K562 (cell line): ENCODE measurements at places on chromosomes 7 and 10.
A peak's percentile ranks its signal among the peaks of the same experiment; 100 is the strongest.

- no peaks in the 10 kb centered on the region for H3K36me3 ChIP-seq
- no peaks in the 10 kb centered on the region for H3K27me3 ChIP-seq
- DNase-seq, result no peak
- no peaks in the 10 kb centered on the region for H3K4me1 ChIP-seq
- no peak overlapping the region for H3K4me3 ChIP-seq
Observed at GRCh38 chr10:123835575-123835974, 56.0 kb downstream of the CPXM2 start.

GRCh38 chr10:16944402-16944801, 127.2 kb upstream of the RSU1 start:
- no peak overlapping the region for H3K4me3 ChIP-seq
- H3K4me1 ChIP-seq, result peaks cover 7% of the 10 kb centered on the region; the same call in 2 of the 3 replicates
- DNase-seq, result no peak
- no peak overlapping the region for H3K27ac ChIP-seq

DNA sequence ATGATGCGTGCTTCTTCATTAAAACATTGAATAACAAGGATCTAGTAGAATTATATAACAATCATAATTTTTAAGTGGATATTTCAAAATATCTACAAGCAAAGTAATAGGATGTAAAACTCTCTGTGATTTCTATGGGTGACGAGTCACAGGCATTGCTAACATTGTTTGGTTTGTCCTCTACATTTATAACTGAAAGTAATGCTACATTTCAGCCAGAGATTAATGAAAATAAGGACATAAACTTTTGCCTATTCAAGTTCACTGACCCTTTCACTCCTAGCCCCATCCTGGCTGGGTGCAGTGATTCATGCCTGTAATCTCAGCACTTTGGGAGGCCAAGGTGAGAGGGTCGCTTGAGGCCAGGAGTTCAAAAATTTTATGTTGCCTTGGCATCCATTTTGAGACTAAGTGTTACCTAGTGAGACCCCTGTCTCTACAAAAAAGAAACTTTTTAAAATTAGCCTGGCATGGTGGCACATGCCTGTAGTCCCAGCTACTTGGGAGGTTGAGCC, 38.4 kb upstream of the HSPA12A start:
- no peak overlapping the region for H3K27ac ChIP-seq
- H3K36me3 ChIP-seq, result no peaks in the 10 kb centered on the region
- H3K4me3 ChIP-seq, result no peak overlapping the region
- no peak for DNase-seq
- no peaks in the 10 kb centered on the region for H3K4me1 ChIP-seq

DNA sequence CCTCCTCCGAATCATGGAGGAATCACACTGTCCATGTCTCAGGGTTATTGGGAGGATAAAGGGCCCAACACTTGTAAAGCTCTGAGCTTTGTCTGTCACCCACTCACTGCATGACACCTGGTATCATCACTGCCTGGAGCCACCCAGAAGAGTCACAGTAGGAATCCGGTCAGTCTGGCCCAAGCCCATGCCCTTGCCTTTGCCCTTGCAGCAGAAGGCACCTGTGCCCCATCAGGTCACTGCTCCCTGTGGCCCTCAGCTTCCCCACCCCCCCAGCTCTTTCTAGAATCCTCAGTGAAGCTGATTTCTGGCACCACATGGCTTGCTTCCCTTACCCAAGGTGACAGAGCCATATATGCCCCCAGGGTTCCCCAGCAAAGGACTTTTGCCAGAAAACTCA, 14.4 kb downstream of the LDB3 start:
- H3K36me3 ChIP-seq, result no peaks in the 10 kb centered on the region
- peaks cover 29% of the 10 kb centered on the region for H3K27me3 ChIP-seq
- H3K4me3 ChIP-seq, result no peak overlapping the region
- H3K4me1 ChIP-seq, result peaks cover 38% of the 10 kb centered on the region
- H3K27ac ChIP-seq, result no peak overlapping the region

DNA sequence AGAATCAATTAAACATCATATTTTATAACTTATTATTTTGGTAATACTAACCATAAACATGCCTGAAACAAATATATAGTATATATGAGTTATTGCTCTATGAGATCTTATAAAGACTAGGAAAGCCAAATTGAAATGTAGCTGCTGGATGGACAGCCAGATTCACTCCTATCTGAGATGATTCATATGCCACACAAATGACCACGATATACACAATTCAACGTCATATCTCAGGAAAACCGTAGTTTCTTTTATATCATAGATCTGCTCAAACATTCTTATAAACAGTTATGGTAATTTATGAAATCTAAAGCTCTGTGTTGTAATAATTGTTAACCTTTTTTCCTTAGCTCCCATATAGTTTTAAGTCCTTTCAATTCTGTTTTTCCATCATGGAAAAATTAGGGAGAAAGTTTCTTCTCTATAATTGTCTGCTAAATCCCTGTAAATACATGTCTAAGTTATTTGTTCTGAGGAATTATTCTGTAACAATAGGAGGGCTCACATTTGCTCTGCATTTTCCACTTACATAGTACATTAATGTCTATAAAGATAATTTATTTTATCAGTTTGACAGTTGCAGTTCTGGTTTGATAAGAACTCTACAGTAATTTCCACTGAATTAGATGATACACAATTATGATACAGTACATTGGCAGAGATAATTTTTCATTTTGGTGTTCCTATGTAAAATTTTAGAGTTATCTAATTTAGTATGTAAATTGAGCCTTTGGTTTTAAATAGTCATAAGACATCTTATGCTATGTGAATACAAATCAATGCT, 42.7 kb downstream of the GNAT3 start:
- H3K36me3 ChIP-seq, result no peaks in the 10 kb centered on the region
- no peak overlapping the region for H3K27ac ChIP-seq
- no peaks in the 10 kb centered on the region for H3K4me1 ChIP-seq
- no peak for DNase-seq

GRCh38 chr10:29888321-29888720, 171.1 kb downstream of the JCAD start:
- DNase-seq, result no peak
- no peaks in the 10 kb centered on the region for H3K36me3 ChIP-seq
- H3K27me3 ChIP-seq, result no peaks in the 10 kb centered on the region
- no peak overlapping the region for H3K27ac ChIP-seq
- no peak overlapping the region for H3K4me3 ChIP-seq
- H3K4me1 ChIP-seq, result no peaks in the 10 kb centered on the region

DNA sequence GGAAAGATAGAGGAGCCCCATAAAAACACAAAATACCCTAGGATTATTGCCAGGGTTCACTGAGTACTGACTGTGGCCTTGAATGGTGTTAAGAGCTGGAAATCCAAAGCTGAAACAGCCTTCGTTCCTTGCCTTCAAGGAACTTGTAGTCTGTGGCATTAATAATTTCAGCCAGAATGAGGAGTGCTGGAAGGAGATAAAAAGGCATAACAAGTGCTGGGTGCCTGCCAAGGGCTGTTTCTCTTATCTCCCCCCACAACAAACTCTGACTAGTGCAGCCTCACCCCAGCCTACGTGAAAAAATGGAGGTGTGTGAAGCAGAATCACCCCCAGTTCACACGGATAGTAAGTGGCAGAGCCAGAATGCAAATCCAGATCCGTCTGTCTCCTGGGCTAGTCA, 199.1 kb upstream of the LYZL2 start:
- no peak for DNase-seq
- H3K27me3 ChIP-seq, result peaks cover 27% of the 10 kb centered on the region
- no peak overlapping the region for H3K27ac ChIP-seq
- H3K36me3 ChIP-seq, result no peaks in the 10 kb centered on the region
- peaks cover 5% of the 10 kb centered on the region; the same call in 2 of the 3 replicates for H3K4me1 ChIP-seq
- H3K4me3 ChIP-seq, result no peak overlapping the region

GRCh38 chr10:114044247-114045135, 825 bp downstream of the ADRB1 start:
- DNase-seq, result no peak
- H3K4me1 ChIP-seq, result peaks cover 4% of the 10 kb centered on the region; the same call in 1 of the 2 replicates
- no peak overlapping the region for H3K27ac ChIP-seq
- no peaks in the 10 kb centered on the region for H3K36me3 ChIP-seq

GRCh38 chr7:30157204-30157603, 22.4 kb downstream of the MTURN start:
- H3K27me3 ChIP-seq, result no peaks in the 10 kb centered on the region
- no peak for DNase-seq
- H3K4me1 ChIP-seq, result peaks cover 39% of the 10 kb centered on the region; the same call in 2 of the 3 replicates
- H3K4me3 ChIP-seq, result no peak overlapping the region

DNA sequence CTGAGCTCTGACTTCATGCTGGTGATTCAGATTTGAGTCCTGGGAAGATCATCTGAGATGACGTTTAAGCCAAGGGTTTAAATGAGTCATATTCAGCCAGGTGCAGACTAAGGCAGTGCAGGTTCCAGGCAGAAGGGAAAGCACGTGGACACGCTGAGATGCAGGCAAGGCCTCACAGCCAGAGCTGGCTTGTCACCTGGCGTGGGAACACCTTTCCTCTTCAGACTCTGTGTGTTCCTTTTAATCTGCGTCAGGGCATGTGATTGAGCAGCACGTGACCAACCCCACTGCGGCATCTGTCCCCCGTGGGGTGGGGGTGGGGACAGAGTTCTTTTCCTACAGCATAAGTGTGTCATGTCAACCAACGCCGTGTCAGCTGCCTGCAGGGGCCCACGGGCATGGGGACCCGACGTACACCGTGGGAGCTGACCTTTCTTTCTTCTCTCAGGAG, 10.7 kb upstream of the IDI2 start:
- H3K4me1 ChIP-seq, result 0 out of 3 replicates have a peak, but pooled peaks cover 2% of the 10 kb centered on the region
- H3K4me3 ChIP-seq, result no peak overlapping the region
- no peaks in the 10 kb centered on the region for H3K27me3 ChIP-seq
- DNase-seq, result no peak

DNA sequence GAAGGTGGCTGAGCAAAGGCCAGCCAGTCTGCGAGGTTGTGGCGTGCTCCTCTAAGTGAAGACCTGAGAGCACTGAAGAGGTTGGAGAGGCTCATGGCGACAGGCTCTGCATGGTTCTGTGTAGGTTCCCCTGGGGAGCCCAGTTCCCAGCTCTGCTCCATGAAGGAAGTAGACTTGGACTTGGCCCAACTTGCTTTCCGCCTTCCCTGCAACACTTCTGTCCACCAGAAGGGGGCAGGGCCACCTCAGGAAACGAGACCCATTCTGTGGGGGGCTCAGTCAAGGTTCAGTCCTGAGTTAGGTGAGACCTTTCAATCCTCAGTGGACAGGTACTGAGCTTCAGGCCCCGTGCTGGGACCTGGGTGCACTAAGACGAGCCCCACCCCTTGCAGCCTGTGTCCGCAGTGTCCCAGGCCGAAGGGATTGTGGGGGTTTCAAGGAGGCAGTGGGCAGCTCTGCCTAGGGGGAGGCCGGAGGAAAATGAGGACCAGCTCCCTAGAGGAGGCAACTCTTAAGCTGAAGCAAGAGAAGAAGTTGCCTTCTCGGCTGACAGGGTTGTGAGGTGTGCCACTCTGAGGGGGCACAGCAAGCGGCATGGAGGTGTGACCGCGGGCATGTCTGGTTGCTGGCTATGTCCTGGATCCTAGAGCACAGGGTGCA, 15.0 kb upstream of the PCBD1 start:
- peaks cover 5% of the 10 kb centered on the region for H3K4me1 ChIP-seq
- DNase-seq, result peak; percentile 73
- no peak overlapping the region for H3K4me3 ChIP-seq
- peaks cover 49% of the 10 kb centered on the region for H3K27me3 ChIP-seq
- no peaks in the 10 kb centered on the region for H3K36me3 ChIP-seq
- H3K27ac ChIP-seq, result no peak overlapping the region

DNA sequence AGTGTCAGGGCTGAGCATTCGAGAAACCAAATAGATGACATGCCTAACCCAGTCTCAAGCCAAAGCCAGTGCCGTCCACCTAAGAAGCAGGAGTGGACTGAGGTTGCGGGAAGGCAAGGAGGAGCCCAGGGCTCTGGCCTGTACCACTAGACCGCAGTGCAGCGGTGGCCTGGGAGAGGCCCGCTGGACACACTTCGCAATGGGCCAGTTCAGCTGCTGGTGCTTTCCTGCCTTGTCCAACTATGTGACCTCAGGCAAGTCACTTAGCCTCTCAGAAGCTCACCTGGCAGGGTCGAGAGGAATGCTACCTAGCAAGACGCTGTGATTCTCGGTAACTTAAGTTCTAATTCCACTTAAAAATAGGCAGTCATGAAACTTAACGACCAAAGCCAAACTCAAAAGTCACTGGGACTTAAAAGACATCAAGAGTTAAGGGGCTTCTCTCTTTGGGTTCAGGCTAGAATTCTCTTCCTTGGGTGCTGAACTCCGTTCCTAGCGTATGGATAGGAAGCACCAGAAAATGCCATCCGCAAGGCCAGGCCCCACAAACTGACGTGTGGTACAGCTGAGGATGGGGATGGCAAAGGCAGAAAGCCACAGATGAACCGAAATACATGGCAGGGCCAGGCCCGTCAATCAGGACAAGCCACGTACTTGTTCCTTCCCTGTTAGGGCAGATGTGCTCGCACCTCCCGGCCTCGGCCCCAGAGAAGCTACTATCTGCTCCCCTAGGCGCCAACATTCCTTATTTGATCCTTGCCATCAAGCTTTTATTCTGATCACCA, 34.2 kb downstream of the CTBP2 start:
- H3K4me3 ChIP-seq, result no peak overlapping the region
- H3K27ac ChIP-seq, result no peak overlapping the region
- DNase-seq, result no peak
- peaks cover 45% of the 10 kb centered on the region; the same call in 2 of the 3 replicates for H3K36me3 ChIP-seq
- peaks cover 8% of the 10 kb centered on the region; the same call in 1 of the 3 replicates for H3K4me1 ChIP-seq

GRCh38 chr7:21013765-21014539, 227.3 kb upstream of the SP8 start:
- no peaks in the 10 kb centered on the region for H3K27me3 ChIP-seq
- no peaks in the 10 kb centered on the region for H3K36me3 ChIP-seq
- no peak for DNase-seq
- H3K4me3 ChIP-seq, result no peak overlapping the region
- H3K27ac ChIP-seq, result no peak overlapping the region
- H3K4me1 ChIP-seq, result no peaks in the 10 kb centered on the region

- H3K27me3 ChIP-seq, result peaks cover 54% of the 10 kb centered on the region
- H3K27ac ChIP-seq, result no peak overlapping the region
- H3K36me3 ChIP-seq, result no peaks in the 10 kb centered on the region
- no peak for DNase-seq
- H3K4me1 ChIP-seq, result 0 out of 2 replicates have a peak, but pooled peaks cover 3% of the 10 kb centered on the region
Observed at GRCh38 chr7:157537056-157537455, 200.3 kb downstream of the DNAJB6 start.

DNA sequence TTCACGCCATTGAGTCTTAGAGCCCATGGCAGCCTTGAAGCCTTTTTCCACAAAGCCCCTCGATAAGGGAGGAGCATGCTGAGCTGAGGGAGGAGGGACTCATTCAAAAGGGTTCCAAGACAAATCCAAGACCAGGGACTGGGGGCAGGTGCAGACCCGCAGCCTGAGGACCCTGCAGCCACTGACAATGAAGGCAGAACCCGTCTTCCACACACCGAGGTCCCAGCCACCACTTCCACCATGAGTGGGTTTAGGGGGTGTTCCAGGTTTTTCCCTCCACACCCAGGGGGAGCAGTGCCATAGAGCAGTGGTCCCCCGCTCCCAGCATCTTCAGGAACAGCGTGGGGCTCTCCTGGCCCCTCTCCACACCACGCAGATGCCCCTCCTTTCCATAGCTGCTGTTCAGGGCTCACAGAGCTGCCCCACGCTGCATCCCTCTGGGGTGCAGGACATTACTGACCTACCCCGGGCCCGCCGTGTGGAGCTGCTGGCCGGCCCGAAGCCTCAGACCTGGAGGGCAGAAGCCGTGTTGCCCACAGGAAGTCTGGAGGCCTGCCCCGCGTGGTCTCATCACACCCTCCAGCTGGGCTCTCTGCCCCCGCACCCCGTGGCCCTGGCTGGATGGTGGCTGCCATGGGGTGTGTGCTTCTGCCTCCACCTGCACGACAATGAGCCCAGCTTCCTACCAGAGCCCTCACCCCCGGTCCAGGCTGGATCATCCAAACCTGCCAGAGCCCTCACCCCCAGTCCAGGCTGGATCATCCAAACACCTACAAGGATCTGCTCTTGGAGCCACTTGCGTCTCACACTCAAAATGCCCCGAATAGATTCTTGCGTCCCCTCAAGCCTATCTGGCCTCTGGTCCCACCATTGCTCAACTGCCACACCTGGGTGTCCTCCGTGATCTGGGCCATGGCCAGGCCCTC, 220.0 kb upstream of the TCERG1L start:
- DNase-seq, result no peak
- H3K27ac ChIP-seq, result no peak overlapping the region
- H3K4me3 ChIP-seq, result no peak overlapping the region
- H3K36me3 ChIP-seq, result no peaks in the 10 kb centered on the region
